Right kidney (tissue), 9 donors: ENCODE measurements at places on chromosomes 16 and 17.

DNA sequence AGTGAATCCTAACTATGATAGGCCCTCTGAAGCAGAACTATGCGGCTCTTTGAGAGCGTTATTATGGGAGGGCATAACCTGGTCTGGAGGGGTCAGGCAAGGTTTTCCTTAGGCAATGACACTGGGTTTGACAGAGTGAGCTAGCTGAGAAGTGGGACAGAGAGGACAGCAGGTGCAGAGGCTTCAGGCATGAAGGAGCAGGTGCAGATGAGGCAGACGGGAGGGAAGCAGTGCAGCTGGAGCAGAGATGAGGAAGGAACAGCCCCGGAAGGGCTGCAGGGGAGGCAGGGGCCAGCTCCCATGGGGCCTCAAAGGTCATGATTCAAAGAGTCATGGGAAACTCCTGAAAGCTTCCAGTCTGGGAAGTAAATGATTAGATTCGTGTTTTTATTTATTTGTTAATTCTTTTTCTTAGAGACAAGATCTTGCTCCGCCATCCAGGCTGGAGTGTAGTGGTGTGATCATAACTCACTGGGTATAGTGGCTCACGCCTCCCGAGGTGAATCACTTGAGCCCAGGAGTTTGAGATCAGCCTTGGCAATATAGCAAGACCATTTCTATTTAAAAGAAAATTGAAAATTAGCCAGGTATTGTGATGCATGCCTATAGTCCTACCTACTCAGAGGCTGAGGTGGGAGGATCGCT, 5.4 kb downstream of the MARCHF10 start:
- no peak for DNase-seq

DNA sequence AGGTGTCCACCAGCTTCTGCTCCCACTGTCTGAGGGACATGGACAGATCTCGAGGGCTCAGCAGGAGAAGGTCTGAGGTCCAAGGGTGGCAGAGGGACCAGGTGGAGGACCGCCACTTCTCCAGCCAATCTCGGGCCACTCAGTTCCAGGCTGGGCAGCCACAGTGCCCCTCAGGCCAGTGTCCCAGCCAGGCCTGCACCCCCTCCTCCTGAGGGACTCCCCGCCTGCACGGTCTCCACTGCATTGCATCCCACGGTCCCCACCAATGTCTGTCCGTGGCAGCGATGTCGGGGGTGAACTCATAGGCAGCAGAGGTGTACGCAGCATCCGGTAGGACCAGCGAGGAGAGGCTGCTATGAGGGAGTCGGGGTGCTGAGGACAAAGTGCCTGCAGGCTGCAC, 64.2 kb upstream of the DOC2B start:
- no peak for DNase-seq

DNA sequence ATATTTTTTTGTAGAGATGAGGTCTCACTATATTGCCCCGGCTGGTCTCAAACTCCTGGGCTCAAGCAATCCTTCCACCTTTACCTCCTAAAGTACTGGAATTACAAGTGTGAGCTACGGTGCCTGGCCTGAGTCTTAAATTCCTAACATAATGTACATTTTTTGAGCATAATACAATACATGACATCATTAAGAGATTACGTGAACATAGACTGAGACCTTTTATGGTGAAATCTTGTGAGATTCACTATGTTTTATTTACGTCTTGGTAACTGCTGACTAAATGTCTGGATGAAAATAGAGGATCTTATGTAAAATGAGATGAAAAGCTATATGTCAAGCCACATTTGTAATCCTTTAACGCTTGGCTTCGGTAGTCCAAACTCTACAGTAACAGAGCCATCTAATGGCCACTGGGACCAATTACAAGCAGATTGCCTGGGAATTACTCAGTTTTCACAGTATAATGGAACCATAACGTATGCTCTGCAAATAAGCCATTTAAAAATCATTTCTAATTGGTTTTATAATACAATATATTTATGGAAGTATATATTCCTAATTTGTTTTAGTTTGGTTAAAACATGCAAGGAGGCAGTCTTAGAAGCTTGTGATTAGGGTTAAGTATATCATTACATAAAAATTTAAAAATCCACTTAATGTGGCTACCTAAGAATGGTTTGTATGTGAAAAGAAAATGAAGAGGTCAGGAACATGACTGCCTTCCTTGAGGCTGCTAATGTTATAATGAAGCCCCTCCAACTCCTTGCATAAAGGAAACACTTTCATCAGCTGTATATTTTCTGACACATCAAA, 8.1 kb upstream of the EFCAB13 start:
- DNase-seq: no peak

GRCh38 chr17:48382989-48383388, 47.0 kb downstream of the SKAP1 start:
- no peak for DNase-seq

GRCh38 chr17:2101448-2102257, 46.8 kb downstream of the HIC1 start:
- no peak for DNase-seq

GRCh38 chr17:75575728-75576127, 11.9 kb upstream of the MYO15B start:
- DNase-seq: no peak

DNA sequence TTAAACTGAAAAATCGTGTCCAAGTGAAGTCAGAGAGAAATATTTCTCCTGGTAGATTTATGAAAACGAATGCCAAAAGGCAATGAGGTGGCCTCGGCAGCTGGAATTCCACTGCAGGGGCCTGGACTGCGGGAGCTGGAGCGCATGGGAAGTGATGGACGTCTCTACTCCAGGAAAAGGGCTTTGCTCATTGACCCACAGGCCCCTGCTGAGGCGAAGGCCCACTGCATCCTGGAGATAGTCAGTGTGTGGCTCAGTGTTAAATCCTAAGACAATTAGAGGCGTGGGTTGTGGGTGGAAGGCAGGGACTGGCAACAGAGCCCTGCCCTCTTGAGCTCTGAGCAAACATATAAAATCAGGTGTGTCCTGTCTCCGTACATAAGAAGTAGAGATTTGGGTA, 191.4 kb downstream of the SLC39A11 start:
- DNase-seq: peak; percentile 16

DNA sequence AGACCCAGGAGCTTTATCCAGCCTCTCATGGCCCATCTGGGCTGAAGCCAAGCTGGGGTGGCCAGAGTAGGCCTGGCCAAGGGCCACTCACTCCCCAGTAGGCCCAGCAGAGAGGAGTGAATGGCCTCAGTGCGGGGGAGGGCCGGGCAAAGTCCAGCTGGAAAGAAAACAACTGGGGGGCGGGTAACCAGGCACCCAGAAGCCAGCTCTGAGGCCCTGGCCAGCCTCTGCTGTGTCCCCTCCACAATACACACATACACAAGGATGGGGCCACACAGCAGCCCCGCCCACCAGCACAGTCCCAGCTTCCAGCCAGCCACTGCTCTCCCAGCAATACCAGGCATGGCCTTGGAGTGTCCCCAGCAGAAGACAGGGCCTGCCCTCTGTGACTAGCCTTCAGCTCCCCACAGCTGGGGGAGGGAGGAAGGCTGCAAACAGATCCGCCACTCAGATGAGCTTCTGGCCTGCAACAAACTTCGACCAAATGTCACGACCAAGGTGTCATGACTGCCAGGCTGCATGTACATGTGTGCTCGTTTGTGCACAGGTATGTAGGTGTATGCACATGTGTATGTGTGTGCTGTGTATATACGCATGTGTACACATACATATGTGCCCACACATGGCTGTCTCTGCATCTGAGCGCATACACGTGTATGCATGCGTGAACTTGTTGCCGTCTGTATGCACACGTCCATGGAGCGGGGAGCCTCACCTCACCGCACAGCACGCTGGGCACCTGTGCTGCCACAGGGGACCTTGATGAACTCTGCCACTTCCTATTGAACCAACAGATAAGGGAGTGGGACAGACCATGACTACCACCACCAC, 5.0 kb downstream of the CARHSP1 start:
- DNase-seq: peak; percentile 49

- no peak for DNase-seq
These were observed 36.4 kb upstream of the MED13 start for GRCh38 chr17:62101515-62101914.

DNA sequence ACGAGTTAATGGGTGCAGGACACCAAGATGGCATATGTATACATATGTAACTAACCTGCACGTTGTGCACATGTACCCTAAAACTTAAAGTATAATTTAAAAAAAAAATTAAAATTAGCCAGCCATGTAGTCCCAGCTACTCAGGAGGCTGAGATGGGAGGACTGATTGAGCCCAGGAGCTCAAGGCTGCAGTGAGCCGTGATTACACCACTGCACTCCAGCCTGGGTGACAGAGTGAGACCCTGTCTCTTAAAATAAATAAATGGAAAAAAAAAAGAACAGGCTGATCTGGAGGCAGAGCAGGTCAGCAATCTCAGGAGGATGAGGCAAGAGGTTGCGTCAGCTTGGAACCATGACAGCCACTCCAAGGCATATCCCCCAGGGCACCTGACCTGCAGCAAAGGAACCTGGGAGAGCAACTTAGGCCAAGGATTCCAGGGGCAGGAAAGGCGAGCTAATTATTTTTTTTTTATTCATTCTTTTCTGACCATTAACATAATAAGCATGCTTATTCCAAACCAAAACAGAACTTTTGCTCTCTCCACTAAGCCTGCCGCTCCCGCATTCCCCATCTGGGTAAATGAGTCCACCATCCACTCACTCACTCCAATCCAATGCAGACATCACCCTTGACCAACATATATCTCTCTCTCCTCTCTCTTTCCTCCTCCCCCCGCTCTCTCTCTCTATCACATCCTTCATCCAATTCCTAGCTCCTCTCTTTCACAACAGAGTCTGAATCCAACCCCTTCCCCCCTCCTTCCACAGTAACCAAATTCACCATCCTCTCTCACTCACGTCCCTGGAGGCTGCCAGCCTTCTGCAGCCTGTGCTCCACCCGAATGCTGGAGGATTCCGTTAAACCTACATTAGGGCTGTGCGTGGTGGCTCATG, 47.7 kb downstream of the TK2 start:
- DNase-seq: no peak

- no peak for DNase-seq
These were observed 3.1 kb upstream of the KRTAP3-2 start for GRCh38 chr17:41002814-41003213.

DNA sequence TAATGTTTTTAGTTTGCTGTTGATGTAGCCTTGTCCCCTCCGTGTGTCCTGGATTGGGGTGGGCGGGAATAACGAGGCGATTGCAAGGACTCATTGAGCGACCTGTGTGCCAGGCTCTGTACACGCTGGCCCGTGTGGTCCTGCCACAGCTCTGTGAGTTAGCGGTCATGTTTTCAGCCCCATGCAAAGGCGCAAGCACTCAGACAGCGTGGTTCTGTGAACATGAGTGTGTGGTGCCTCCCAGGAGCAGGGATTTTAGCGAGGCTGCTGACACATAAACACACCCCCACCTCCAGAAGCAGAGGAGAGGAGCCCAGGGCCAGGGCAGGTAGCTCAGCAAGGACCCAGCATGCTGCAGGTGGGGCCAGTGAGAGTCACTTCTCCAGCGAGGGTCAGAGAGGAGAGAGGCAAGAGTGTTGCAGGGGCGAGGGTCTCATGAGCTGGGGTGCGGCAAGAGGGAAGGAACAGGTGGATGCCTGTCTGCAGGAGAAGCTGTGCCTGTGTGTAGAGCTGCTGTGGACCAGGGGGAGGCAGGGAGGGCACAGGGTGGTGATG, 115.3 kb downstream of the OR1D5 start:
- no peak for DNase-seq

GRCh38 chr17:45341533-45342158, 24.8 kb upstream of the MAP3K14 start:
- DNase-seq: peak; percentile 47

- DNase-seq: no peak
These were observed 40.4 kb downstream of the TMEM11 start for GRCh38 chr17:21173543-21173942.

- DNase-seq: no peak
These were observed 34.6 kb downstream of the OTOA start for GRCh38 chr16:21698169-21699032.
